GM13977 (cell line): ENCODE measurements at places on chromosomes 6 and 20.
A peak's percentile ranks its signal among the peaks of the same experiment; 100 is the strongest.

DNA sequence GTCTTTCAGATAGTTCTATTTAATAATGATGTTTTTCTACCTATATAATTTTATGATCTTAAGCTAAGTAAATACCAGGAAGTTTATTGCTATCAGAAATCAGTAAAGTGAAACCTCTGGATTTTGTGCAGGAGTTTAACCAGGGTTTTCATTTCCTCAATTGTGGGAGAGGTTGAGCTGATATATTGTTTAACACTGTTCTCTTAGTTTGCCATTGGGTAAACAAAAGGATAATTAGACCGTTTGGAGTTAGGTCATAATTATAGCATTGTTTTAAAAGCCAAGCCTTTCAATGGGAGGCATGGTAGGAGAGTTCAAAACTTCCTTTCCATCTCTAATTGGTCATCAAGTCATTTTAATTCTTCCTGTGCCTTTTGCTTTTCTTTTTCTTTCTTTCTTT is 58.7 kb downstream of the STXBP5 start:
- no peak for DNase-seq

- no peak for DNase-seq
Measured at GRCh38 chr20:46275091-46275490, 33.2 kb downstream of the CDH22 start.

GRCh38 chr6:53048431-53049195 is 16.6 kb upstream of the FBXO9 start:
- DNase-seq = peak; percentile 26

GRCh38 chr6:117072781-117073180 is 192.6 kb upstream of the VGLL2 start:
- DNase-seq = no peak

DNA sequence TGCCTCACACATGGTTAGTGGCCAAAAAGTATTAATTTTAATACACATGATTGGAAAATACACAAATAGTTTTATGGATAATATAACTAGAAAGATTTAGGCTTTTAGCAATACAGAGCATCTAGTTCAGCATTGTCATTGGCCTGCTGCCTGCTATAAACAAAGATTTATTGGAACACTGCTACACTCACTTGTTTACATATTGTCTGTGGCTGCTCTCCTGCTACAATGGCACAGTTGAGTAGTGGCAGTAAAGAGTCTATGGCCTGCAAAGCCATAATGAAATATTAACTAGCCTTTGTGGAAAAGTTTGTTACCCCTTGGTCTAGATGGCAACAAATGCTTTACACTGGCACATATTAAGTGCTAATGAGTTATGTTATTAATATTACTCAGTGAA is 37.8 kb downstream of the ZNF451 start:
- no peak for DNase-seq

GRCh38 chr6:119096721-119097565 is 18.5 kb upstream of the FAM184A start:
- DNase-seq = no peak

DNA sequence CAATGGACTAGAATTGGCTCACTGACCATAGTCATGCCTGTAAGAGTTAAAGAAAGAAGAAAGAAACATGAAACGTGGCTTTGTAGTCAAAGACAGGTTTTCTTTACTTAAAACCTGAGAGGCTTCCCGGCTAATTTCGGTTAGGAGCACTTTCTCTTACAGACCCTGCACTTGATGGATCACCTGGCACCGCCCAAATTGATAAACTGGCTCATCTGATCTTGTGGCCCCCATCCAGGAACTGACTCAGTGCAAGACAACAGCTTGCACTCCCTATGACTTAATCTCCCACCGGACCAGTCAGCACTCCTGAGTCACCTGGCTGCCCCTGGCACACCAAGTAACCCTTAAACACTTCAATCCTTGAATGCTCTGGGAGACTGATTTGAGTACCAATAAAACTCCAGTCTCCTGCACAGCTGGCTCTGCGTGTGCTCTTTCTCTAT is 12.3 kb downstream of the TMEM14B start:
- DNase-seq = no peak

- no peak for DNase-seq
Measured at GRCh38 chr20:58684291-58684690, 8.3 kb upstream of the NPEPL1 start.

DNA sequence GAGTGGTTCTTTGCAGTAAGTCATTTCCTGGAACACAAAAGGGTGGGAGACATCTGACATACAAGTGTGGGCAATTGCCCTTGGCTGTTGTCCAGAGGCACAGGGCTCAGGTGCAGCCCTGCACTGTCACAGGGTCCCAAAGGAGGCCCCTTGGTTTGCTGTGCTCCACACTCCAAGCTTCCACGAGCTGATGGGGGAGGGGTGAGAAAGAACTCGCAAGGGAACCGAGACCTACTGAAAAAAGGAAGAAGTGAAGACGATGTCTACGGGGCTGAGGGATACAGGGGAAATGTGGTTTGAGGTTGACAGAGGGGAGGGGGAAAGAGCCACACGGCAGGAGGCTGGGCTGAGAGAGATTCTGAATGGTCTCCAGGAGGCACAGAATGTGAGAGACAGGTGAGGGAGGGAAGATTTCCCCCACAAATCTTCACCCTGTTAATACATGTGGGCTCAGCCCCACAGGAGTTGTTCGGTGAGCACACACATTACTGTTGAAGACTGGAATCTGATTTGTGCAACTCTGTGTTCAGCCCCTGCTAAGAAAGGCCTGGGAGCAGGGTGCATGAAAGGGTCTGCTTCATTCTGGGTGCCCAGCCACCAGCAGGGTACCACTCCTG is 123.4 kb downstream of the LY86 start:
- no peak for DNase-seq

DNA sequence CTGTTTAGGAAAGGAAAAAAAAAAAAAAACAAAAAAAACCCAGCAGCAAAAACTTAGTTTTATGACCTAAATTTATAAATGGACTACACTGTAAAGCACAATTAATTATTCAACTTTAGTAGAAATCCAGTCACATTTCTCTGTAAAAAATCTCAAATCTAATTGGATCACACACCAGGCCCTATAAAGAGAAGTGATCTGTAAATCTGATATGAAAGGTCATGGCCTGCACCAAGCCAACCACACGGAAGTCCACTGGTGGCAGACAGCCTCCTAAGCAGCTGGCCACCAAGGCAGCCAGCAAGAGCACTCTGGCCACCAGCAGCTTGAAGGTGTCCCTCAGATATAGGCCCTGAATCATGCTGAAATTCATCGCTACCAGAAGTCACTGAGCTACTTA is 131.6 kb downstream of the HFE start:
- no peak for DNase-seq

DNA sequence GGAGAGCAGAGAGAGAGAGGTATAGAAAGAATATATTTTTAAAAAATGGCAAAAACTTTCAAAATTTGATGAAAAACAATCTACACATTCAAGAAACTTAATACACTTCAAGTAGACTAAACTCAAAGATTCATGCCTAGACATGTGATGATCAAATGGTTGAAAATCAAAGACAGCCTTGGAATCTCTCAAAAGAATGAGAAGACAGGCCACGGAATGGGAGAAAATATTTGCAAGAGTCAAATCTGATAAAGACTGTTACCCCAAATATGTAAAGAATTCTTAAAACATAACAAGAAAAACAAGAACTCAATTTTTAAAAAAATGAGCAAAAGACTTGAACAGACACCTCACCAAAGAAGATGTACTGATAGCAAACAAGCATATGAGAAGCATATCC is 49.7 kb downstream of the THEMIS start:
- no peak for DNase-seq

DNA sequence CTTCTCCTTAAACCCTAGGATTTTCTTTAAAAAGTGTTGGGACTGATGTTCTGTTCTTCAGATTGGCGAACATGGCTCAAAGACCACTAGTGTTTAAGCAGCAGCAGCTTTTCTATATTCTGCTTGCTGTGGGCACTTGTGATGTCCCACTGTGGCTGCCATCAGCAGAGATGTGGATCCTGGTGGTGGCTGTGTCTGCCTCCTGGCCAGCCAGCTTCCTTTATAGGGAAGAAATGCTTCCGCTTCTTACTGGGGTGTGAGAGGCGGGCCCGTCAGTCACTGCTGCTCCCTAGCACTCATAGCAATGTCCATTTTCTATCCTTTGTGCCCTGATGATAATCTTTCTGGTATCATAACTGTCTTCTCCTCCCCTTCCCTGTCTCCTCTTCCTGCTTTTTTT is 66.7 kb upstream of the ESR1 start:
- DNase-seq = no peak

DNA sequence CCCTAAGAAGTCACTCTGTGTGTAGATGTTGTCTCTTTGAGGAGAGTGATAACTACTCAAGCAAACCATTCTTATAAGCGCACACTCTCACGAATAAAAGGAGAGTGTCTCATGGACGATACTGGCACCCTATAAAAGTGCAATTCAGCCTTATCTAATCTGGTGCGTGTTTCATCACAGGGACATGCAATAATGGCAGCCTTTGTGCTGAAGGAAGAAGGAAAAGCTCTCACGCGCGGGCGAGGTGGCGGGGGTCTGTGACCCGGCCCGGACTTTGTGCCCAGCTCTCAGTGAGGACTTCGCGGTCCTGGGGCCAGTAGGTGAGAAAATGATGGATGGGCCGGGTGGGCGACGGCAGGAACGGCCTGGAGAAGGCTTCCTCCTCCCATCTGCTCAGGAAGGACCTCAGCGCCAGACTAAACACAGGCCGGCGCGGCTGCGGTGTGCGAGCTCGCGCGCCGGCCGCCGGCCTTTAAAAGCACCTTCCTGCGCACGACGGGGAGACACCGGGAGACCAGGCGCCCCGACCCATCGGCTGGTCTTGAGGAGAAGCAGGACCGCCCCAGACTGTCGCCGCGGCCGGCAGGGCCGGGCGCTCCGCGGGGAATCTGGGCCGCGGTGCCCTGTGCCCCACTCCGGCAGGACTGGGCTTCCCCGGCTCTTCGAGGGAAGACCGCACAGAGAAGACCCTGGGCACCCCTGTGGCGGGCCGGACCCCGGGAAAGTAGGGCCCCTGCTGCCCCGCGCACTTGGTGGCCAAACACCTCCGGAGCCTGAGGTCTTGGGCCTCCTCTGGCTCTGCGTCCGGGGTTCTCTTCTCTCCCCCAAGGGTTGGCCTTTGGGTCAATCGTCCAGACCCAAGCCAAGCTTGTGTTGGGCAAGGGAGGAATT is 8.3 kb upstream of the FOXC1 start:
- DNase-seq = no peak

GRCh38 chr6:54216336-54216735 is 91.9 kb upstream of the TINAG start:
- DNase-seq = no peak

DNA sequence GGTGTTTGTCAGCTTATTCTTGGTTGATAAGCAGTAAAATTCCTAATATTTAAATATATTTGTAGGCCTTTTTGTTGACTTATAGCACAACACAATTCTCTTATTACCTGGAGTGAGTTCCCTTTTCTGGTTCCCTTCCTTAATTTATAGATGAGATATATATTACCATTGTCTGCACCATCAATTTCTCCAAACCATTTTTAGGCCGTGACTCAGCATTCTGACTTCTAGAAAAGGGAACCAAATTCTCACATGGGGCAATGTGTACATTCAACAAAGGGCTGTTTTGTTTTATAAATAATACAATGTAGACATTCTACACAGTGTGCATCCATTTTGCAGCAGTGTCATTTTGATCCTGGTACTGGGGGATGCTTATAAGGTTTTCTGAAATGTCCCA is 52.8 kb downstream of the NCOA7 start:
- no peak for DNase-seq

- DNase-seq = no peak
Measured at GRCh38 chr6:98605705-98606104, 228.7 kb upstream of the POU3F2 start.

GRCh38 chr20:41630846-41631245 is 12.7 kb upstream of the CHD6 start:
- no peak for DNase-seq

DNA sequence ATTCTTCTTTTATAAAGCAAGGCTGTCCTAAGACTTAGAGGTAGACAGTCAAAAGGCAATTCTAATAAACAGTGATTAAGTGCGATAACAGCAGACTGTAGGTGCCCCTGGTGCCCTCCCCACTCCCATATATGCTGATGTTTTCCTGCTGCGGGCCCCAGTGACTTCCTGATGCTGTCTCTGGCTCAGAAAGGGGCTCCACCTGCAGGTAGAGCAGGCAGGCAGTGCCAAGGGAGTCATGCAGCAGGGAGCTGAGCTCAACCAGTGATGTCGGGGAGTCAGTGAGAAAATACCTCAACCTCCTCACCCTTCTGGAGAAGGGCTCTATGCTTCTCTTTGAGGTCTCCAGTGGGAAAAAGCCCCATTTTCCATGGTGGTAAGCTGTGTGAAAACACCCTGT is 126.7 kb upstream of the SSTR4 start:
- DNase-seq = no peak

GRCh38 chr6:29763491-29764289 is 40.5 kb downstream of the HLA-F start:
- DNase-seq = no peak

- no peak for DNase-seq
Measured at GRCh38 chr6:109660526-109661320, 30.3 kb downstream of the AK9 start.

DNA sequence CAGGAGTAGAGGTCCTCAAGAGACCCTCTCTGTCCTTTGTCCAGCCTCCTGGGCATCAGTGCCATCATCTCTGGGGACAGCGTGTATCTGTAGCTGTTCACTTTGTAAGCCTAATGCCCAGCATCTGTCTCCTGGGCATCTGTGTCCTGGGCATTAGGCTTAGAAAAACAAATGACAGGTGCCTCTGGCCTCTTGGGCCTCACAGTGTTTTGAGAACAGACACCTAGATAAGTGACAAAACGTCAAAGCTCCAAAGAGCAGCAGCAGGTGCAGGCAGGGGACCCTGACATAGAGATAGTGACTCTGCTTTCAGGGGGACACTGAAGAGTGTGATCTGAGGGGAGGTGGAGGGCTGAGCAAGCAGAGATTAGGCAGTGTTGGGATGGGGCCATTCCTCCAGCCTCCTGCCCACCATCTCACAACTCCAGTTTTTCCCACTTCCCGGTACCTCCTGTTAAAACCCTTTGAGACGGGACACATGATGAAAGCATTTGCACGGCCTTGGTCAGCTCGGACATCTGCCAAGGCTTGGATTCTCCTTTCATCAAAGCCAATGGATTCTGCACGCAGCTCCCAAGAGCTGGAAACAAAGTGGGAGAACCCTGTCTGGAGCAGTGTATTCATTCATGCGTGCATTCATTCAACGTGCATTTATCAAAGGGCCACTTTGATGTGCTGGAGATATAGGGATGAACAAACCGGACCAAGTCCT is 55.5 kb upstream of the CD93 start:
- DNase-seq = no peak

DNA sequence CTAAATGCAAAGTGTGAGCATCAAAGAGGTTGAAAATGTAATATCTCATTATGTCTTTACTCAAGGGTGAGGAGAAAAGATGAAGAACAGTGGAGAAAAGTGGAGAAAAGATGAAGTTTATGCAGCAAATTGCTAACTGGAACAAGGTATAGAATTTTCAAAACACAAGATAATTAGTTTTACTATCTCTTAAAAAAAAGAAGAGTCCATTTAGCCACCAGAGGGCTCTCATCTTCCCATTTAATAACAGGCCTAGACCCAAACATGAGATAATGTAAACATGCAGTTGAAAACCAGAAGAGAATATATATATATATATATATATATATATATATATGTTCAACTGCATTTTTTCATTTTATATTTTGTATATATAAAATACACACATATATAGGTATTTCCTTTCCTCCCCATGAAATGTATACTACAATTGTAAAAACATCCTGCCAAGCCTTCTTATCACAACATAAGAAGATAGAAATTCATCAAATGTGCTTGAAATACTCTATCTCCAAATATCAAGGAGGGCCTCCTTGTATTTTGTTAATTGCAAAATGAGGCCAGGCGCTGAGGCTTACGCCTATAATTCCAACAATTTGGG is 78.4 kb downstream of the ADTRP start:
- no peak for DNase-seq

- DNase-seq = no peak
Measured at GRCh38 chr6:63426844-63427243, 107.1 kb upstream of the LGSN start.
